Urinary bladder (tissue), 4 donors: ENCODE measurements at places on chromosomes 6 and 20.

DNA sequence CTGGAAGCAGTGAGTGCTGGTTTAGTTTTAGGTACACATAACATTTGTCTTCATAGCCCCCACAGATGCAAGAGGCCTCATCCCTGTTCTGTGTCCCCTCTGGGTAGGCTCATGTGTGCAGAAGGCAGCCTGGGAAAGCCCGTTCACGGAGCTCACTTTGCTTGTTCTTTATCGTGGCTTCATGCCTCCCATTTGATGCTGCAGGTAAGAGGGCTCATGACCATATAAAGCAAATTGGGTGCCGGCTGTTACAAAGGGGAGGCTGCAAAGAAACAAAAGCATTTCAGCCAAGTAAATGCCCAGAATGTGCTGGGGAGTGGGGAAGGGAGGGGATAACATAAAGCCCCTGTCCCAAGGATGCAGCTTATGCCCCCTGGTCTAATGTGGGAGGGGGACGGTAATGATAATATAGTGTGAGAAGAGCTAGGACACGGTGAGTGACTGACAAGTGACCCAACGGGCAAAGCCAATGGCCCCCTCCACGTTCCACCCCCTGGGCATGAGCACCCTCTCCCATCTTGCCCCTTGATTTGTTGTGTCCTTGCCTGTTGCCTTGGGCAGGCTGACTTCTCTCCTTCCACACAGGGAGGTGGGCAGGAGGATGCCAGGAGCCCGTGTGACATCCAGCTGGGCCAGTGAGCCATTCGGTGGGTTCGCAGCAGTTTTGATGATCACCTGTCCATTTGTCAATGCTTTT lies 138.0 kb downstream of the FOXO3 start:
- DNase-seq = no peak

GRCh38 chr6:106334646-106335448 lies 9.3 kb upstream of the ATG5 start:
- DNase-seq = no peak

DNA sequence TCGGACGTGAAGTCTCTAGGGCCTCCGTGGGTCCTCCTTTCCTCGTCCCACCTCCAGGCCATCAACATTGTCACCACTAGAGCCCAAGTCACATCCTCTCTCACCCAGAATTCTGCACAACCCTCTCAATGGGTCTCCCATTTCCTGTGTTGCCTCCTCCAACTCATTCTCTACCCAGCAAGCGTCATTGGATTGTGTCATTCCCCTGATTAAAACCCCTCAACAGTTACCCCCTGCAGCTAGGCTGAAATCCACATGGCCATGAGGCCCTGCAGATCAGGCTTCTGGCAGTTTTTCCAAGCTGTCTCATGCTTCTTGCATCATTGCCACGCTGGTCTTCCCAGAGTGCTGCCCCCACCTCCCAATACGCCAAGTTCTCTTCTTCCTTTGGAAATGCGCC lies 12.9 kb upstream of the FAM210B start:
- no peak for DNase-seq

DNA sequence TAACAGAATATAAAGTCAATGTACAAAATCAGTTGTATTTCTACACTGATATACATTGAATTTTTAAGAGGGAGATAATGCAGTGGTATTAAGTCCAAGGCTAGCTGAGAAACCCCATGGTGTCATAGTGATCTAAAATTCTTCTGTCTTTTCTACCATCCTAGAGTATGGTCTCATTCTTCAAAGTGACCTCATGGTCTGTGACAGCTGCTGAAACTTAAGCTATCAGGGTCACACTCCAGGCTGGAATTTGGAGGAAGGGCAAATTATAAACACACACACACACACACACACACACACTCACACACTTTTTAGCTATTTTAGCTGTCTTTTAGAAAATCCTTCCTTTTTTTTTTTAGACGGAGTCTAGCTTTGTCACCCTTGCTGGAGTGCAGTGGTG lies 47.3 kb upstream of the DYNLRB1 start:
- no peak for DNase-seq

GRCh38 chr6:105803442-105803841 lies 282.7 kb upstream of the PRDM1 start:
- no peak for DNase-seq

DNA sequence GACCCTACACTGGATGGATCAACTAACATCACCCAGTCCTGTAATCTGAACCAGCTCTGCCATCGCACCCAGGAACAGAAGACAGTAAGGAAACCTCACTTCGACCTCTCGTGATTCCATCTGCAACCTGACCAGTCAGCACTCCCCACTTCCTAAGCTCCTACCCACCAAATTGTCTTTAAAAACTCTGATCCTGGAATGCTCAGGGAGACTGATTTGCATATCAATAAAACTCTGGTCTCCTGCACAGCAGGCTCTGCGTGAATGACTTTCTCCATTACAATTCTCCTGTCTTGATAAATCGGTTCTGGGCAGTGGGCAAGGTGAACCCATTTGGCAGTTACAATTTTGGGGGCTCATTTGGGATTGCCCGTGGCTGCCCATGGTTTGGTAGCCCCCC lies 18.3 kb upstream of the AGPAT4 start:
- DNase-seq = no peak

GRCh38 chr6:20948556-20948955 lies 414.3 kb downstream of the CDKAL1 start:
- DNase-seq = no peak

DNA sequence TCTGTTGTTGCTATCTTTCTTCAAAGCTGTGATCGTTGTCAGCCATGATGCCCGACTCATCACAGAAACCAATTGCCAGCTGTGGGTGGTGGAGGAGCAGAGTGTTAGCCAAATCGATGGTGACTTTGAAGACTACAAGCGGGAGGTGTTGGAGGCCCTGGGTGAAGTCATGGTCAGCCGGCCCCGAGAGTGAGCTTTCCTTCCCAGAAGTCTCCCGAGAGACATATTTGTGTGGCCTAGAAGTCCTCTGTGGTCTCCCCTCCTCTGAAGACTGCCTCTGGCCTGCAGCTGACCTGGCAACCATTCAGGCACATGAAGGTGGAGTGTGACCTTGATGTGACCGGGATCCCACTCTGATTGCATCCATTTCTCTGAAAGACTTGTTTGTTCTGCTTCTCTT lies 19.3 kb downstream of the ABCF1 start:
- no peak for DNase-seq

DNA sequence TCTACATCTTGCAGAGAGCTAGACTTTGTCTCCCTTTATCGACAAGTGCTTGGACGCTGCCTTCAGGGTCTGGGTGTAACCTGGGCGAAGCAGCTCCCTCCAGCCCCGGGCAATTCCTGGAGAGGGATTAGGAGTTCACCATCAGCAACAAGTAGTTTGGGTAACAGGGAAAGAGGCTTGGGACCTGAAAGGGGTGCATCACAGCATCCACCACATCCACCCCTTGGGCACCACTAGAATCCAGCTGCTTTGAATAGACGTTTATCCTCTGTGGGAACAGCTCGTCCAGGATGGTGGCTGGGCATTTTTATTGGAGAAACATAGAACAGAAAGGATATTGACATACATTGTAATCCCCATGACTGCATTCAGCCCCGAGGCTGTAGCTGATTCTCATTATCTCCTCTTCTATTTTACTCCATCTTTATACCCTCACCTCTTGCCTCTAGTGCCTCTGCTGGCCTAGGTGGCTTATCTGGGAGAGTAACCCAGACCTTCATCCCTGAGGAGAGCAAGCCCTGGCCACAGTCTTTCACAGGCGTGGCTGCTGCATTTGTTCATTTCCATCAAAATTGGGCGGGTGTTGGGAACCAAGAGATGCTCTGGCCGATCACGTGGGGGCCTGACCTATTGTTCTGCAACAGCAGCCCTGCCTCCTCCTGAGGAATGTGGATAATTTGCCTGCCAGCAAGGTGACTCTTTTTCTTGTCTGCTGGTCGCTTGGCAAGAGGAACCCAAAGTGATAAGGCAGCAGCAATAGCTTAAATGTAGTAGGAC lies 109.2 kb upstream of the RALGAPA2 start:
- no peak for DNase-seq

DNA sequence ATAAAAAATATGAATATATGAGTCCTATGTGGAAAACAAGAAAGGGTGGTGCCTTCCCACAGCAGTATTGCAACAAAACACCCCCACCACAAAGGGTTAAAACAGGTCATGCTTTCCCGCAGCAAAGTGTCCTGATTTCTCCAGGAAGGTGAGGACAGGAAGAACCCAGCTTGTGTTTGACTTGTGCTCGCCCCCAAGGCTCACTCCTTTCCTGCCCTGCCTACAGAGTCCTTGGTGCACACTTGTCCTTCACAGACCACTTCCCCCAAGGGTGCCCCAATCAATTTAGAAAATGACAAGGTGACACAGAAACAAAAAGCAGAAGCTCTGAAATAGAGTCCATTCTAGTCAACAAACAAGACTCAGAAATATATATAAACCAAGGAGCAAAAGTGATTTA lies 237.4 kb downstream of the PTPRK start:
- DNase-seq = no peak

DNA sequence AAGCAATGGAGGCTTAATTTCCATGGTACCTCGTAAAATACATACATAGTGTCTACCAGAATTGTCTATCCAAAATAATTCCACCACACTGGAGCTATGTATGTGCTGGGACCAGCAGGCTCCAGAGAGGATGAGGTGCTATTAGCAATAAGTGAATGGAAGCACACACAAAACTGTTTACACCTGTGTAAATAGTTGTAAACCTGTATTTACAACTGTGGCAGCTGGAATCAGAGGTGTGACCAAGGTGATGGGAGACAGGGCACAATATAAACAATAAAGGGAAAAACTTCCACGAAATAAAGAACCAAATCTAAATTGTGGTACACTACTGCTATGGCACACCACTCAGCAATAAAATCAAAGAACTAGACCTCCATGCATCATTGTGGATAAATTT lies 14.4 kb downstream of the RARS2 start:
- DNase-seq = no peak

GRCh38 chr6:44247338-44248302 lies 719 bp downstream of the HSP90AB1 start:
- DNase-seq = no peak

GRCh38 chr20:49832632-49833327 lies 20.2 kb downstream of the SLC9A8 start:
- DNase-seq = no peak

GRCh38 chr6:150084426-150084825 lies 15.5 kb upstream of the ULBP3 start:
- no peak for DNase-seq

- no peak for DNase-seq
These were observed 37.1 kb upstream of the YWHAB start for GRCh38 chr20:44848254-44849015.

DNA sequence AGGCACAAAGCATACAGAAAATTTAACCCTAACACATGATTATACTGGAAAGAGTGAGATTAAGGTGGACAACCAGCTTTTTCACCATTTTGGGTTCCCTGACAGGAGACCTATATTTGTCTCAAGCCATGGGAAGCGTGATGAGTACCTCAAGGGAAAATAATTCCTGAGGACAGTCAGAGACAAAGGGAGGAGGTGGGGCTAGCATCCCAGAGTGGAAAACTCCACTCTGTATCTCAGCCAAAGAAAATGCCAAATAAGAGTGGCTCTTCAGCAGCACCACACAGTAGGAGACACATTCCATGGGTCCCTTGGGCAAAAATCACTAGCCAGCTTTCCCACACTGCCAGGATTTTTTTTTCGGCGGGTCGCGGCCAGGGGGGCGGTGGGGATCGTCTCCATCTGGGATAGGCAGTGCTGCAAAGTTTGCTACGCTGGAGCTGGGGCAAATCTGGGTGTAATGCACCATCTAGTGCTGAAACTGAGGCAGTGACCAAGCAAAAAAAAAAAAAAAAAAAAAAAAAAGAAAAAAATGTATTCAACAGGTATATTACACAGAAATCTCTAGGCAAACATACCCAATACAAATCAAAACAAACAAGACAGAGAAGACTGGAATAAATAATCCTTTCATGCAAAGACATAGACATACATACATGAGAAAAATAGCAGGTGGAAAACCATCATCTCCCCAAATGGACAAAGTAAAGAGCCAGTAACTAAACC lies 77.3 kb upstream of the SLC35F1 start:
- DNase-seq = no peak

GRCh38 chr6:43695215-43695966 lies 7.8 kb upstream of the MRPS18A start:
- DNase-seq = no peak

DNA sequence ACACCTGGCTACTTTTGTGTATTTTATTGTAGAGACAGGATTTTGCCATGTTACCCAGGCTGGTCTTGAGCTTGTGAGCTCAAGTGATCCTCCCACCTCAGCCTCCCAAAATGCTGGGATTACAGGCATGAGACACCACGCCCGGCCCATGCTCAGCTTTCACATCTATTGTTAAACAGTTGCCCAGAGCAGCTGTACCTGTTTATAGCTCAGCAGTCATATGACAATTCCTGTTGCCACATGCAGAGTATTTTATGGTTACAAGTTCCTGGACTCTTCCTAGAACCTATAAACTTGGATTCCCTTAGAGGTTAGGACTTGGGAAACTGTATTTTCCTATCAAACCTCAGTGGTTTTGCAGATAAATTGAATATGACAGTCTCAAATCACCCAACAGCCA lies 188.3 kb upstream of the KCNG1 start:
- no peak for DNase-seq

DNA sequence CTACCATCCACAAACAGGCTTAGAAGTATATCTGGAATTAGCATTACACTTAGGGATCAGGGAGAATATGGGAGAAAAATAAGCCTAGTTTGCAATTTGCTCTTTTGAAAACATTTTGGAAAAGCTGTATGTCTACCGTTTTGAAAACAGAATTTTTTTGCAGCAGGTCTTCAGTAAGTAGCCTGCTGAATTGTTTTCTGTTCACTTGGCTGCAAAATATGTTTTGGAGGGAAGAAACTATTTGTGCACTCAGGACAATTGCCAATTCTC lies 39.6 kb downstream of the ILRUN start:
- peak; percentile 26 for DNase-seq

- no peak for DNase-seq
These were observed 1.9 kb upstream of the NECAB3 start for GRCh38 chr20:33676121-33676520.

- no peak for DNase-seq
These were observed 18.9 kb upstream of the TRAM2 start for GRCh38 chr6:52595796-52596130.

DNA sequence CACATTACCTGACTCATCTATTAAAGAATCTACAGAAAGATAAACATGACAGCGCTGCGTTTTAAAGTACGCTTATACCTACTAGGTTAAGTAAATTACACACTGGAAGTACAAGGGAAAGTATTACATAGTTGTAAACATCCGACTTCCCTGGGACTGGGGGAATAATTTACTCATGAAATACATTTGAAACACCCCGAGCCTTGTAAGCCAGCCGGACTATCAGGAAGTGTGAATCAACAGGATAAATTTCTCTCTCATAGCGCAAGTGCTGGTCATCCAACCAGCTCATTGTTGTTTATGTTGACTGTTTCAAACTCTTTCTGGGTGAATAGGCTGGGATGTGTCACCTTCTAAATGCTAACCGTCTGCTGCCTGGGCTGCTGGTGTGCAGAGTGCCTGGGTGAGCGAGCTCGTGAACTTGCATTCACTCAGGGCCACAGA lies 4.9 kb downstream of the BMP6 start:
- DNase-seq = no peak
